ENCODE measurements at places on chromosomes 7 and 10.

DNA sequence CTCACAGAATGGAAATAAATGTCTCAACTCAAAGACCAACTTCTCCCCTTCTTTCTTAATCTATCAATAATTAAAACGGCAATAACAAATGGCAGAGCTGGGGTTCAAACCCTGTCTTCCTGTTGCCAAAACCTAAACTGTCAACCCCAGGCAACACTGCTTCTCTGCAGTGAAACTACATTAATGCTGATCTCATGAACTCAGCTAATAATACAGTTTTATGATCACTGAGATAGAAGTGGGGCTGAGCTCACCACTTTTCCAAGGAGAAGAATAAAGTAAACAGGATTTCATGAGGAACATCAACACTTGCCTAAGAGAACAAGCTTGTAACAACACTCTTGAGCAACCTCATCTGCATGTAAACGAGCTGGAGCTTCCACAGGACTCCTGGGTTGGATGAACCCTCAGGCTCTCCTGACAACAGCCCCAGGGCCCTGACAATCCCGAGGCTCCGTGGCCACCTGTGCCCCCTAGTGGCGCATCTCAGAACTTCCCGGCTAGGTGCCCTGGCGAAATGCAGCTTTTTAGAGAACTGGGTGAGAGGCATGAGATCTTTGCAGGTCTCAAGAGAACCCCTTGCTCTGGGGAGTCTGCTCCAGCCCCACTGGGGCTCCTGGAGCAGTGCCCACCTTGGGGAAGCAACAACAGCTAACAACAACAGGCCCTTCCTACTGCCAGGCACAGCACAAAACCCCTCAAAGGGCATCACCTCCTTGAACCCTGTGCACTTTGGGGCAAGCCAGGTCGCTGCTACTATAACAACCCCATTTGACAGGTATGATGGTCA, 169.3 kb downstream of the SH3PXD2A start:
- no peaks in the 10 kb centered on the region for H3K36me3 ChIP-seq
- no peak overlapping the region for H3K27ac ChIP-seq
- H3K27me3 ChIP-seq, result no peaks in the 10 kb centered on the region
- peaks cover 10% of the 10 kb centered on the region for H3K4me1 ChIP-seq

GRCh38 chr10:112986544-112987190, 36.6 kb downstream of the TCF7L2 start:
- H3K4me3 ChIP-seq, result no peak overlapping the region
- H3K4me1 ChIP-seq, result no peaks in the 10 kb centered on the region
- H3K36me3 ChIP-seq, result no peaks in the 10 kb centered on the region
- DNase-seq, result no peak

DNA sequence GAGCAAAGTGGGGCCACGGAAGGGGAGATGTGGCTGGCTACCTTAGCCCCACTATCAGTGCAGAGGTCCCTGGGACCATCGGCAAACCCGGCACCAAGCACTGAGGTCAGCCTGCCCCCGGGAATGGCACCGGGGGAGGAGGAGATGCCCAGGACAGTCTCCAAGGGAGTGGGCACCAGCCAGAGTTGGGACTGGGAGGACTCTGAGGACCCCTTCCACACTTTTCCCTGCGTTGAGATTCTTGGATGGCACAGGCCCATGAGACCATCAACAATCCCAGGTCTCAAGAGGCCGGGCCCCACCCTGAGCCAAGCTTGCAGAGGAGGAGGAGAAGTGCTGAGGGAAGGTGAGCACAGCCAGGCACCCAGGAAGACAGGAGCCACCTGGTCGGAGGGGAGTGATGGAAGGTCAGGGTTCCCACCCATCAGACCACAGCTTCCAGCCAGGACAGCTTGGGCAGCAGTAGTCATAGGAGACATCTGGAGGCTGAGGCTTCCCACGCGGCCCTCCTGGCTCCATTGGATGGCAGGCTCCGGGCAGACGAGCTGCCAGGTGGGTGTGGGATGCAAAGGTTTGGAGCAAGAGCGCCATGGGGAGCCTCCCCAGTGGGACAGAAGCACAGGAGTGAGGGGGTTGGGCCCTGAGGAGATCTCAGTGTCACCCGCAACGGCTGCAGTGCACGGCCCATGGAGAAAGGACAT, 2.6 kb upstream of the OPN4 start:
- H3K27ac ChIP-seq, result no peak overlapping the region
- H3K4me1 ChIP-seq, result peaks cover 4% of the 10 kb centered on the region
- peaks cover 4% of the 10 kb centered on the region for H3K27me3 ChIP-seq
- no peak overlapping the region for H3K4me3 ChIP-seq
- H3K36me3 ChIP-seq, result no peaks in the 10 kb centered on the region
- DNase-seq, result no peak

DNA sequence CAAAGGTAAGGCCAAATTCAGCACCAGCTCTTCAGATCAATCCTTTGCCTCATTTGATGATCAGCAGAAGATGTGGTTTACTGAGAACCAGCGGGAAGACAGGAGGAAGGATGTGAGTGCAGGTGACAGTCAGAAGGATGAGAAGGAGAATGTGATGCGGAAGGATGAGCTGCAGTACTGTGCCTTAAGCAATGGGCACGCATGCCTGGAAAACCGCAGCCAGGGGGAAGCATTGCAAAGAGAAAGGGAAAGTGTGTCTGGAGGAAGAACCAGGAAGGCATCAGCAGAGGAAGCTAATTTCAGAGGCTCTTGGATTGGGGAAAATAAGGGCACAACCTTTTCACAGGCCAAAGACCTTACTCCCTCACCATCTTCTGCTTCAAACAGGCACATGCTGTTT, 25.7 kb downstream of the C10orf71 start:
- H3K4me3 ChIP-seq, result no peak overlapping the region
- no peaks in the 10 kb centered on the region for H3K4me1 ChIP-seq
- DNase-seq, result no peak
- no peaks in the 10 kb centered on the region for H3K27me3 ChIP-seq

GRCh38 chr10:17348501-17349349, 105.7 kb downstream of the ST8SIA6 start:
- peak overlapping the region; percentile 54 for H3K27ac ChIP-seq
- peak overlapping the region; percentile 3 for H3K4me3 ChIP-seq
- H3K4me1 ChIP-seq, result peaks cover 13% of the 10 kb centered on the region
- no peaks in the 10 kb centered on the region for H3K36me3 ChIP-seq
- H3K27me3 ChIP-seq, result no peaks in the 10 kb centered on the region
- DNase-seq, result peak; percentile 75

GRCh38 chr7:100565133-100565571, 8.5 kb downstream of the SAP25 start:
- peaks cover 6% of the 10 kb centered on the region for H3K4me1 ChIP-seq
- peaks cover 12% of the 10 kb centered on the region for H3K36me3 ChIP-seq
- DNase-seq, result no peak
- H3K27me3 ChIP-seq, result no peaks in the 10 kb centered on the region
- H3K27ac ChIP-seq, result no peak overlapping the region

DNA sequence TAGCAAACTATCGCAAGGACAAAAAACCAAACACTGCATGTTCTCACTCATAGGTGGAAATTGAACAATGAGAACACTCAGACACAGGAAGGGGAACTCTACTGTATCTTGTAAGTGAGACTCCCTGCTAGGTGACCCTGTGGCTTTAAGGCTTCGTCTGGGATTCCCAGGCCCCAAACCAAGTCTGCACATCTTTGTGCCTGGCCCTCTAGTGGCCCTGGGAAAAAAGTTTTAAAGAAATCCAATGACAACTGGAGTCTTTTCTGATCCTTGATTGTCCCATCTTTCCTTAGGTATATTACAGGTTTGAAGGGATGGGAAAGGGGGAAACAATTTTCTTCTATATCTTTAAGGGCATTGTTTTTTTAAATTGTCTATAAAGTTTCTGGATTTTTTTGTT, 10.6 kb upstream of the LIPM start:
- H3K4me3 ChIP-seq, result no peak overlapping the region
- peak; percentile 1 for DNase-seq
- no peaks in the 10 kb centered on the region for H3K4me1 ChIP-seq

DNA sequence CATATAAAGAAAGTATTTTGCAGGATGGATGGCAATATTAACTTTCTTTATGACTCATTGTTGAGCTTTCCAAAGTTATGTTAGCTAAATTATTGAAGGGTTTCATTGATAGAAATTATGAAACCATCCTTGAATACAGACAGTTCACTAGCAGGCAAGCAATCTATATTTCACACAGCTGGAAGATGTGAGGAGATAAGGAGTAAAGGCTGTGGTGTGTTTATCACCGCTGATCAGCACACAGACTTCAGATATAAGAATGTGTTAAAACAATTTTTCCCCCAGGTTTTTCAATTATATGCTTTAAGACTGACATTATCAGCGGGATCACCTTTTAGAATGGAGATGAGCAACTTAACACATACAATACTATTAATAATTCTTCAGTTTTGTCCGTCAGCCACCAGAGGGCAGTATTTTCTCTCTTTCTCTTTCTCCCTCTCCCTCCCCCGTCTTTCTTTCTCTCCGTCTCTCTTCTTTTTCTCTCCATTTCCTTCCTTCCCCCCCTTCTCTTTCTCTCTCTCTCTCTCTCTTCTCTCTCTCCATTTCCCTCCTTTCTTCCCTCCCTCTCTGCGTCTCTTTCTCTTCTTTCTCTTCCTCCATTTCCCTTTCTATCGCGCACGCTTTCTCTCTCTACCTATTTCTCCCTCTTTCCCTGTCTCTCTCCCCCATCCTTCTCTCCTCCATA, 62.9 kb upstream of the FAM171A1 start:
- H3K27me3 ChIP-seq, result no peaks in the 10 kb centered on the region
- no peak overlapping the region for H3K27ac ChIP-seq
- no peak overlapping the region for H3K4me3 ChIP-seq
- peaks cover 6% of the 10 kb centered on the region for H3K4me1 ChIP-seq
- DNase-seq, result peak; percentile 58
- H3K36me3 ChIP-seq, result no peaks in the 10 kb centered on the region

- H3K4me3 ChIP-seq, result no peak overlapping the region
- no peaks in the 10 kb centered on the region for H3K36me3 ChIP-seq
- H3K27me3 ChIP-seq, result peaks cover 8% of the 10 kb centered on the region
- peaks cover 18% of the 10 kb centered on the region for H3K4me1 ChIP-seq
Measured at GRCh38 chr7:20331910-20332813, 1.5 kb downstream of the ITGB8 start.

DNA sequence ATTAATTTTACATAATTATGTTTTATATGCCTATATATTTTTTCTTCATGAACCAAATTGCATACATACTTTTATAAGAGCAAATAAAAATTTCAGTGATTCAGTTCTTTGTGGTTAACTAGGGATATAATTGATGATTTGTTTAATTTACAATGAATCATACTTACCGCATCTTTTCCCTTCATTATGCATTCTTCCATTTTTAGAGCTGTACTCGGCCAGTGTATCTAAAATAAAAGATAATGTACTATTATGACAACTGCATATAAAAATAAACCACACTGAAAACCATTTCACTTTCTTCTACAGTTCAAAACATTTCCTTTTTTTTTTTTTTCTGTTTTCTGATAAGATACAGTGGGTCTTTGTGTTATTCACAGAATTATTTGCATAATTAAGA, 179.9 kb downstream of the SEMA3E start:
- H3K4me1 ChIP-seq, result no peaks in the 10 kb centered on the region
- no peak overlapping the region for H3K27ac ChIP-seq
- H3K4me3 ChIP-seq, result no peak overlapping the region
- DNase-seq, result no peak

DNA sequence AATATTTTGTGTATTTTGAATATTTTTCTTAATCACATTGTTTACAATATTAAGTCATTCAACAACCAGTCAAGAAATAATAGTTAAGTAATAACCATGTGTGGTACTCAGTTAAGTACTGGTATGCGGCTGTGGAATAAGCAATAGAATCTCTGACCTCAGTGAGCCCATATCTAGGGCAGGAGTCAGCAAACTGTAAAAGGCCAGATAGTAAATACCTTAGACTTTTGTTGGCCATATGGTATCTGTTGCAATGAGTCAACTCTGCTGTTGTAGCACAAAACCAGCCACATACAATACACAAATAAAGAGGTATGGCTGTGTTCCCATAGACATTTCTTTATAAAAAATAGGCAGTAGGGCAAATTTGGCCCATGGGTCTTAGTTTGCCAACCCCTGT, 311.6 kb upstream of the SEMA3A start:
- no peak overlapping the region for H3K27ac ChIP-seq
- no peak overlapping the region for H3K4me3 ChIP-seq
- no peaks in the 10 kb centered on the region for H3K4me1 ChIP-seq
- H3K27me3 ChIP-seq, result no peaks in the 10 kb centered on the region

- no peak overlapping the region for H3K4me3 ChIP-seq
- H3K36me3 ChIP-seq, result no peaks in the 10 kb centered on the region
- no peak overlapping the region for H3K27ac ChIP-seq
- no peaks in the 10 kb centered on the region for H3K4me1 ChIP-seq
Measured at GRCh38 chr10:116743266-116744064, 1.1 kb upstream of the HSPA12A start.

DNA sequence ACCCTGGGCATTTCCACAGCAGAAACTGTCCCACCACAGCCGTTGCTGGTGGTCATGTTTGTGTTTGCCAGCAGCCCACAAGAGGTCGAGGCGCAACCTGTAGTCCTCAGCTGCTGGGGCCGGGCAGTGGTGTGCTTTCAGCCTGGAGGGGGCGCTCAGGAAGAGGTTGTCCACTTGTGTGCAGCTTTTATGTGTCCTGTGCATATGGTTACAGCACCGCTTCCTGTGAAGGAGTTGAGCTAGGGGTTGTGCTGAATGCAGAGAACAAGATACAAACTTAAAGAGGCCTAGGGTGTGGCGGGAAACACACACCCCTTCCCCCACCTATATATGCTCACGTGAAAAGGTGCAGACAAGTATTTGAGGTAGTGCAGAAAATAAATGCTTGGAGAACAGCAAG, 29.5 kb upstream of the PFKFB3 start:
- no peak overlapping the region for H3K4me3 ChIP-seq
- no peaks in the 10 kb centered on the region for H3K27me3 ChIP-seq
- peaks cover 1% of the 10 kb centered on the region for H3K4me1 ChIP-seq
- peaks cover 30% of the 10 kb centered on the region for H3K36me3 ChIP-seq
- H3K27ac ChIP-seq, result no peak overlapping the region

GRCh38 chr7:135210888-135211178, 493 bp downstream of the WDR91 start:
- no peak for DNase-seq
- H3K27ac ChIP-seq, result peak overlapping the region; percentile 66
- H3K4me3 ChIP-seq, result peak overlapping the region; percentile 90
- H3K4me1 ChIP-seq, result peaks cover 16% of the 10 kb centered on the region
- H3K27me3 ChIP-seq, result no peaks in the 10 kb centered on the region

- 0 out of 2 replicates have a peak, but pooled peaks cover under 1% of the 10 kb centered on the region for H3K4me1 ChIP-seq
- H3K4me3 ChIP-seq, result no peak overlapping the region
- no peak overlapping the region for H3K27ac ChIP-seq
- no peak for DNase-seq
Measured at GRCh38 chr7:65233409-65234034, 140.1 kb upstream of the ZNF92 start.

- no peak for DNase-seq
- H3K36me3 ChIP-seq, result no peaks in the 10 kb centered on the region
- H3K4me3 ChIP-seq, result no peak overlapping the region
- H3K27me3 ChIP-seq, result no peaks in the 10 kb centered on the region
Measured at GRCh38 chr10:61894133-61894532, 7.4 kb upstream of the ARID5B start.
